Activated naive CD4-positive, alpha-beta T cell treated with anti-CD3 and anti-CD28 coated beads, Interleukin-2, amount 10 ng/mL, durations not matched to agents 7 days and 5 days (primary cell): ENCODE measurements at places on chromosomes 3 and 15.

- H3K36me3 ChIP-seq = no peaks in the 10 kb centered on the region
- DNase-seq = no peak
- H3K4me1 ChIP-seq = peaks cover 12% of the 10 kb centered on the region
- no peak overlapping the region for H3K4me3 ChIP-seq
- no peak overlapping the region for H3K27ac ChIP-seq
Measured at GRCh38 chr15:101116681-101116976, 135.2 kb downstream of the CHSY1 start.

GRCh38 chr3:127411083-127411727 is 123.4 kb upstream of the PRR20G start:
- H3K27me3 ChIP-seq = peaks cover 20% of the 10 kb centered on the region
- no peaks in the 10 kb centered on the region for H3K36me3 ChIP-seq
- no peaks in the 10 kb centered on the region for H3K4me1 ChIP-seq

GRCh38 chr3:115862099-115862498 is 238.8 kb downstream of the GAP43 start:
- H3K4me1 ChIP-seq = no peaks in the 10 kb centered on the region
- H3K36me3 ChIP-seq = no peaks in the 10 kb centered on the region
- H3K4me3 ChIP-seq = no peak overlapping the region
- peaks cover 15% of the 10 kb centered on the region for H3K27me3 ChIP-seq
- H3K27ac ChIP-seq = no peak overlapping the region

- H3K4me3 ChIP-seq = no peak overlapping the region
- DNase-seq = no peak
- H3K27me3 ChIP-seq = peaks cover 49% of the 10 kb centered on the region
- no peaks in the 10 kb centered on the region for H3K36me3 ChIP-seq
Measured at GRCh38 chr15:72169921-72170611, 27.5 kb downstream of the GRAMD2A start.

DNA sequence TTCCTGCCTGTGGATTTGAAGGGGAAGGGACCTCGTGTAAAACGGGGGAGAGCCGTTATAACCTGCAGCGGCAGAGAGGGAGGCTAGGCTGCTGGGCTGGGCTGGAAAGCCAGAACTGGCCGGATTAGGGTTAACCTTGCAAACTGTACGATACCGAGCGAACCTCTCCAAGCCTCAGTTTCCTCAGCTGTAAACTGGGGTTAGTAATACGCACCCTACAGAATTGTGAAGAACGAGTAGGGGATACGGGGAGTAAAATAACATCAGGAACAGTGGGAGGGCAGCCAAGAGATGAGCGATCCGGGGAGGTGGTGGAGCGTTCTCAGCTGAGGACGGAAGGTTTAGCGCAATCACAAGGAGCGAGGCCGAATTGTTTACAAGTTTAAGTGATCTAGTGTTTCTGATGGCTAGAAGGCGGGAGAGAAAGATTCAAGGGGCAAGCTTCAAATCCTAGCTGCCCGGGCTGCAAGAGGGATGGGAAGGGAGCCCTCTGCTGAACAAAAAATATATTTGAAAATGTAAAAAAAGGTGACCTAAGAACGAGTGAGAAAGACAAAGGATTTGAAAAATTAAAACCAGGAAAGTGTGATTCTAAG is 768 bp upstream of the SEMA5B start:
- H3K4me1 ChIP-seq = peaks cover 16% of the 10 kb centered on the region
- no peak overlapping the region for H3K27ac ChIP-seq
- DNase-seq = peak; percentile 24
- peak overlapping the region; percentile 53 for H3K4me3 ChIP-seq
- peaks cover 5% of the 10 kb centered on the region for H3K27me3 ChIP-seq

DNA sequence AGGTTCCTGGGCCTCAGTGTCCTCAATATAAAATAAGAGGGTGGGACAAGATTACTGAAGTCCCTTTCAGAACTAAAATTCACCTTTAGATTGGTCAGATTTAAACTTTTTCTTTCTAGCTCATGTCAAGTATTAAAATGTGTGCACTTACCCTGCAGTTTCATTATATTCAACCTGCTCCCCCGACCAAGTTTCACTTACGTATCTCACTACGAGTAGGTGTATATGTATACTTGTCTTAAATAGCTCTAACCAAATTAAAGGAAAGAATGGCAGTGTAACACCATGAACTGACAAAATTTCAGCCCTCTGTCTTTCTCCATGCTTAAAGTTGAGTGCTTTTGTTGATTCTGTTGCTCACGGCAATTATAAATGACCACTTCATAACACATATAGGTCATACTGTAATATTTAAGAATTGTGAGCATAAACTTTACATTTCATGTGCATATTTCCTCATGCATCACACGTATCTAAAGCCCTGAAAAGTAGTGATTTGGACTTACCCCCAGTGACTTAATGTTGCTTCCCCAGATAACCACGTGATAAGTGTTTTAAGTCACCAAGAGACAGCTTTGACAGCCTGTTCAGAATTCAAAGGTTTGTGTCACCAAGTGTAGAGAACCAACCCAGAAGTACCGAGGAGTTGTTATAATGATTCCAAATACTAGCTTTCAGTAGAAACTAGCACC is 70.0 kb downstream of the PGPEP1L start:
- no peak for DNase-seq
- H3K4me3 ChIP-seq = no peak overlapping the region
- H3K4me1 ChIP-seq = peaks cover 8% of the 10 kb centered on the region
- H3K27ac ChIP-seq = no peak overlapping the region
- peaks cover 22% of the 10 kb centered on the region for H3K36me3 ChIP-seq

DNA sequence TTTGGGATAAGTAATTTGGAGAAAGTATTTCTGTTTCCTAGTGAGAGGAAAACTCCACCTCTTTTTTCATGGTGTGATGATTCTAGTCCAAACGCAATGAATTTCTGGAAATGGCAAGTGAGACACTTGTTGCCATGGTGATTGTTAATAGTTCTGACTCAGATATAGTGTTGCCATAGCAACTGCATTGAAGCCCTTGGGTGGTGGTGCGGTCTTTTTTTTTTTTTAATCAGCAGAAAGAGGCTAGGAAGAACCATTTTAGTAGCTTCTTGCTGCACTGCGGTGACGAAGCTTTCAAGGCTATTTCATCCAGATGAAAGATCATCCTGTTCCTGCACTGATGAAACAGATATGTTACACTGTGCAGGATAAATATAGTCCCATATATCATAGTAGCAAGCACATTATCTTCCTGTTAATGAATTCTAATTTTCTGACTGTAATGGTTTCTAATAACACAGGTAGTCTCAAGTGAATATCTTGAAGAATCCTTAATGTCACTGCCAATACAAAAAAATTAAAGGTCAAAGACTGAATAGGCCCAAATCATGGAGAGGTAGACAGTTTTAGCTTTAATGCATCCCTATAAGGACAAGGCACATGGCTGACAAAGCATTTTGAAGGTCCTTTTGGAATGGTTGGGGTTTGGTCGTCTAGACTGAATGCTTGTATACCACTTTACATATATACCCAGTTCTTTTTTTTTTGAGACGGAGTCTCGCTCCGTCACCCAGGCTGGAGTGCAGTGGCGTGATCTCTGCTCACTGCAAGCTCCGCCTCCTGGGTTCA is 125.1 kb upstream of the ZBTB20 start:
- H3K4me3 ChIP-seq = no peak overlapping the region
- no peak for DNase-seq
- H3K36me3 ChIP-seq = no peaks in the 10 kb centered on the region

- peaks cover 92% of the 10 kb centered on the region for H3K4me1 ChIP-seq
- H3K4me3 ChIP-seq = peak overlapping the region; percentile 14
- peaks cover 26% of the 10 kb centered on the region for H3K36me3 ChIP-seq
- no peak for DNase-seq
- H3K27ac ChIP-seq = peak overlapping the region; percentile 65
Measured at GRCh38 chr15:101203029-101203573, 48.7 kb downstream of the CHSY1 start.

DNA sequence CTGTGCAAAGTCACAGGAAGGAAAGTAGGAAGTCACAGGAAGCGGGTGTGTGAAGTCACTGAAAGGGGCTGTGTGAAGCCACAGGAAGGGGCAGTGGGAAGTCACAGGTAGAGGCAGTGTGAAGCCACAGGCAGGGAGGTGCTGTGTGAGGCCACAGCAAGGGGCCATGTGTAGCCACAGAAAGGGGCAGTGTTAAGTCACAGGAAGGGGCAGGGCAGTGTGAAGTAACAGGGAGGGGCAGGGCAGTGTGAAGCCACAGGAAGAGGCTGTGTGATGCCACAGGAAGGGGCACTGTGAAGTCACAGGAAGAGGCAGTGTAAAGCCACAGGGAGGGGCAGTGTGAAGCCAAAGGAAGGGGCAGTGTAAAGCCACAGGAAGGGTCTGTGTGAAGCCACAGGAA is 36.5 kb downstream of the GASK1A start:
- no peaks in the 10 kb centered on the region for H3K36me3 ChIP-seq
- no peak overlapping the region for H3K27ac ChIP-seq
- peak; percentile 36 for DNase-seq
- no peaks in the 10 kb centered on the region for H3K27me3 ChIP-seq

GRCh38 chr15:70783610-70784022 is 20.3 kb upstream of the UACA start:
- H3K36me3 ChIP-seq = no peaks in the 10 kb centered on the region
- H3K4me1 ChIP-seq = no peaks in the 10 kb centered on the region
- no peak overlapping the region for H3K4me3 ChIP-seq
- no peak overlapping the region for H3K27ac ChIP-seq
- DNase-seq = no peak

- H3K4me1 ChIP-seq = no peaks in the 10 kb centered on the region
- DNase-seq = no peak
- H3K27me3 ChIP-seq = no peaks in the 10 kb centered on the region
- no peak overlapping the region for H3K4me3 ChIP-seq
- no peak overlapping the region for H3K27ac ChIP-seq
- H3K36me3 ChIP-seq = no peaks in the 10 kb centered on the region
Measured at GRCh38 chr3:17469520-17469919, 272.9 kb downstream of the TBC1D5 start.

DNA sequence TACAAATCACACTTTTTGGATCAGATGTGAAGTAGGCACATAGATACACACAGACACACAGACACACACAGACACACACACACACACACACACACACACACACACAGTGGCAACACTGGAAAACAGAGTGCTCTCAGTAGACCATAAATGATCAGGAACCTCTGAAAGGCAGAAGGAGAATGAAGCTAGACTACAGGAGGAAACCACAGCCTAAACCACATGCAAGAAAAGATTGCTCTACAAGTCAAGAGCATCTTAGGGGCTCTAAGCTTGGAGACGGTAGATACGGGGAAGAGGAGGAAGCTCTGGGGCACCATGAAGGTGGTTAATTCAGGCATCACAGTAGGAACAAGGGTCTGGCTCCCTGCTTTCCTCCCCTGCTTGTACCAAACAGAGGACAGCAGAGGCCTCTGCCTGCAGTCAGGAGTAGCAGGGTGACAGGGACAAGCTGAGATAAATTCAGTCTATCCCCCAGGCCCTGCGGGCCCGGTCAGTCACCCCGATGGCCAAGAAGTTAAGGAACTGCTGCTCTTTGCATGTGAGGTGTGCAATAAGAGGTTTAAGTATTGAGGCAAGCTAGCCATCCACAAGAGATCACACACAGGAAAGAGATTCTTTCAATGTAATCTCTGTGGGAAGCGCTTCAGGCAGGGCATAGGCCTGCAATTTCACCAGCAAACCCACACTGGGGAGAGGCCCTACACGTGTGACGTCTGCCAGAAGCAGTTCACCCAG is 23.5 kb upstream of the ARPIN start:
- no peak overlapping the region for H3K27ac ChIP-seq
- DNase-seq = peak; percentile 53
- peaks cover 58% of the 10 kb centered on the region for H3K27me3 ChIP-seq
- H3K36me3 ChIP-seq = no peaks in the 10 kb centered on the region

DNA sequence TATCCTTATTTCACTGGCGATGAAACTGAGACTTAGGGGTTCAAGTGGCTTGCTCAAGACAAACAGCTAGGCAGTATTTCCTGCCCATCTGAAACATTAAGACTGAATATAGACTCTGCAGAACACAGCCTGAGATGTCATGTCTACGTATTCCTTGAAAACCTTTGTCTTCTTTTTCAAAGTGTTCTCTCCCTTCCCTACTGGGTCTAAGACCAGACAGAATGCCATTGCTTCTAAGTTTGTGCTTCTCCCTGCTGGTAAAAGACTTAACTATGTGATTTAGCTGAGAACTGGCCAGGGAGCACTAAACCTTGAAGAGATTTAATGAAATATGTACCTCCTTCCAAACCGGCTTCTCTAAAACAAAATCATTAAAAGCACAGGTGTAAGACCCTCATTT is 9.9 kb downstream of the BCL6 start:
- no peak overlapping the region for H3K27ac ChIP-seq
- H3K4me1 ChIP-seq = peaks cover 34% of the 10 kb centered on the region
- no peak overlapping the region for H3K4me3 ChIP-seq

DNA sequence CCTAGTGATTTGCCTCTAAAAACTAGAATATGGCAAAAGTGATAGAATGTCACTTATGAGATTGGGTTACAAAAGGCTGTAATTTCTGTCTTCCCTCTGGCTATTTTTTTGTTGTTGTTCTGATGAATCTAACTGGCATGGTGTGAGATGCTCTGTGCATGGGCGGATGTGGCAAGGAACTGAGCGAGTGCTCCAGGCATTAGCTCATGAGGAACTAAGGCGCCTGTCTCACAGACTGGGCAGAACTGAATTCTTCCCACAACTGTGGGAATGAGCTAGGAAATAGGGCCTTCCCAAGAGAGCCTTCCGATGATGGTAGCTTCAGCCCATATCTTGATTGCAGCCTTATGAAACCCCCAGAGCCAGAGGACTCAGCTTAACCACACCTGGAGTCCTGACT is 222.5 kb downstream of the NR2F2 start:
- no peak overlapping the region for H3K27ac ChIP-seq
- no peak overlapping the region for H3K4me3 ChIP-seq
- DNase-seq = no peak
- no peaks in the 10 kb centered on the region for H3K4me1 ChIP-seq

GRCh38 chr3:156643729-156644389 is 30.5 kb upstream of the TIPARP start:
- peak overlapping the region; percentile 69 for H3K27ac ChIP-seq
- H3K4me3 ChIP-seq = peak overlapping the region; percentile 43

DNA sequence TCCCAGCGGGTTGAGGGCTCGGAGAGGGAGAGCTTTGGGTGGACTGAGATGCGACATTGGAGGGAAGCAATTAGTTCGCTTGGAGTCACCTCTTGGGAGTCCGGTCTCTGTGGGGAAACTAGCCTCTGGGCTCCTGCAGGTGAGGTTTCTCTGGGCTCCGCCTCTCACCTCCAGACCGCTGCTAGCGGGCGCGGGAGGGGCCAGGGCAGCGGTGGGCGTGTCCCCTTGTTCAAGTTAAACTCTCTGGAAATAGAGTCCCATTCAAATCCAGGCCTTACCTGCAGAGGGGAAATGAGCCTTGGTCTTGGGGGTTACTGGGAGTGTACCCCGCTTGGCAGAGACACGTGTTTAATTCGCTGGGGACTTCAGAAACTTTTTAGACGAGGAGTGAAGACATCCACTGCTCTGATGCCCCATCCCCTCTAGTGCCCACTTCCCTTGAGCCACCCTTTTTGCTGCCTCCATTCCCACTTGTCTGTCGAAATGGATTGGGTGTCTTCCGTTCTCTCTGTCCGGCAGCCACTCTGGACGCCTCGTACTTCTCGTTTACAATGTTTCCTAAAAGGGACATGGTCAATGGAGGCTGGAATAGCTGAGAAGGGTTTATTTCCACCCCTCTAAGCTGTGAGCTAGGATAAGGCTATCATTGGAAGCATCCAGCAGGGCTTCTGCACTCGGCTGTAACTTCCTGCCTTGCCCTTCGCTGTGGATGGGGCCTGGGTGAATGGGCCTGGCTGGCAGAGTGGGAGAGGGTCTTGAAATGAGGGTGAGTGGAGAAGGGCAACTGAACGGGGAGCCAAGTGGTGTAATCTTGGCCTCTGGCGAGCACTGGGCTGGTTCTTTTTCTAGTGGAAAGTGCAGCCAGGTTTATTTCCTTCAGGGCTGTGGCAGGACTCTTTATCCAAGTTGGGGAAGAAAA is 1.1 kb downstream of the MITF start:
- H3K4me3 ChIP-seq = peak overlapping the region; percentile 18
- no peaks in the 10 kb centered on the region for H3K4me1 ChIP-seq
- H3K27me3 ChIP-seq = peaks cover 53% of the 10 kb centered on the region
- H3K27ac ChIP-seq = no peak overlapping the region
- H3K36me3 ChIP-seq = no peaks in the 10 kb centered on the region
